ENCODE measurements at places on chromosomes 1 and 21. TPM values are rescaled to one million over a fixed set of nuclear protein-coding genes. Genes with fewer than 3 reads are reported as not detected.

DNA sequence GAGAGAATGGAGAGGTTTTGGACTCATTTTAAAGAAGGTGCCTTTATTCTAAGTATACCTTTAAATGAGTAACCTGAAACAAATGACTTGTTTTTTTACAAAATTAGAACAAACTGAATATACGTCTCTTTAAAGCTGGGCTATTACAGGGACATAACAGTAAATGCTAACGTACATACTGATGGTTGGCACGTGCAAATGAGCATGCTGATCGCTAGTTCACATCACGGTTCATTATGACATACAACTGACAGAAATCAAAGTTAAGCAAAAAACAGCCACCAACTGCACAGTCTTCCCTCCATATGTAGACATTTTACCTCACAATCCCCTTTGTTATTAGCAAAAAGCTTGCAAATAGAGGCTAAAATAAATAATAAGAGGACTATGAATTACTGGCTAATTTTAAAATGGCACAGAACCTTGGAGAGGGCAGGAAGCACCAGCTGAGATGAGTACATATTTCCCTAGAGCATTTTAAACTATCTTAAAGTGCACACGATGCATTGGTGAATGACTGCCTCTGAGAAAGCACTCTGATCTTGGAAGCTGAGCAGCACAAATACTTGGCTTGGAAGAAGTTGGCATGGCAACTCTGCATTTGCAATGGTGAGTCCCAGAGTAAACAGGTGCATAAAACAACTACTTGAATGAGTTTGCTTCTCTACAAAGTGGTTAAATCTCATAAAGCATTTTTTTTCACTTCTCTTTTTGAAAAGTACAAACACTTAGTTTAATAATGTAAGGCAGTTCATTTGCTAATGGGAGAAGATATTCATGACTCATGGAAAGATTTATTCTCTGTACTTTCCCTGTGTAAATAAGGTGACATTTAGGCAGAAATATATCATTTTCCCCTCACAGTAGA lies 204.7 kb downstream of the LHX8 start:
- DNase-seq: no peak
- no peak overlapping the region for H3K27ac ChIP-seq
- H3K4me3 ChIP-seq: no peak overlapping the region
- H3K36me3 ChIP-seq: no peaks in the 10 kb centered on the region
- no peaks in the 10 kb centered on the region for H3K4me1 ChIP-seq

- H3K27ac ChIP-seq: no peak overlapping the region
- H3K4me1 ChIP-seq: no peaks in the 10 kb centered on the region
- H3K36me3 ChIP-seq: no peaks in the 10 kb centered on the region
Measured at GRCh38 chr1:36576118-36576517, 93.4 kb upstream of the CSF3R start.

DNA sequence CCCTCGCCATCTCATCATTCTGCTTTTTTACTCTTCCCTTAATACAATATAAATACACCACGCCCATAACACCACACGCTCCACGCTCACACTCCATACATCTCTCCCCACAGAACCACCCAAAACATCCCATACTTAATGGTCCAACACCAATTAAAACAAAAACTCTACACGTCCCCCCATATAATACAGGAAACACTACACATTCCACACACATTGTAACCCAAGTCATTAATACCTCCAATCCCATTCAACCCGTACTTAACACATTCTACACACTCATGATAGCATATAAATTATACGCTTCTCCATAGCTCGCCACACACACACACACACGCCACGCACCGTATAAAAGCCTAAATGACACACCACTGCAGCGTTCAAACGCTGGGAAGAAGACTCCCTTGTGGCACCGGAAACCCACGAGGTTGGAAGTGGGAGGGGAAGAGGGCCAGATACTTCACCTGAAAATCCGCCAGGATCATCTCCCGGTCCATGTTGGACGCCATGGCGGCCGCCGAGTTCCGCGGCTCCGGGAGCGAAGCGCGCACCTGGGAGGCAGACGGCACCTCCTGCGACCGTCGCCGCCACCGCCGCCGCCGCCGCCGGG lies 659 bp downstream of the FAF1 start:
- peaks cover 12% of the 10 kb centered on the region for H3K4me1 ChIP-seq
- H3K27ac ChIP-seq: peak overlapping the region; percentile 87
- H3K36me3 ChIP-seq: no peaks in the 10 kb centered on the region
- peak overlapping the region; percentile 79 for H3K4me3 ChIP-seq

DNA sequence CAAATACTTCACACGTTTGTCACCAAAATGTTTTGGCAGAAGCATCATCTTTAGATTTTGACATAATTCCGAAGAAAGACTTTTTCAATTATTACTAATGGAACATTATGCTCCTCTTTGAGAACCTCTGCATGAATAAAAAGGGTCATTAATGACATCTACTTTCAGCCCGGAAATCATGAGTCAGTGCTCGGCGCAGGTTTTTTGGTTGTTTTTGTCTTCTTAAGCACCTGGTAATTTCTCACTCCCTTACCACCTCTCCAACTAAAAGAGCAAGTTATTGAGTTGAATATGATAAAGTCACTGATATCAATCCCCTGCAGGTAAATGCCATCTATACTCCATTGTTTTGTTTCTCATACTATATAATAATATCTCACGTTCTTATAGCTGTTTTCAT lies 113.0 kb upstream of the PBX1 start:
- no peaks in the 10 kb centered on the region for H3K36me3 ChIP-seq
- H3K27me3 ChIP-seq: no peaks in the 10 kb centered on the region
- DNase-seq: no peak
- no peak overlapping the region for H3K27ac ChIP-seq
- no peaks in the 10 kb centered on the region for H3K4me1 ChIP-seq

SAMD13 gene
- 0.93 TPM for total RNA-seq

DNA sequence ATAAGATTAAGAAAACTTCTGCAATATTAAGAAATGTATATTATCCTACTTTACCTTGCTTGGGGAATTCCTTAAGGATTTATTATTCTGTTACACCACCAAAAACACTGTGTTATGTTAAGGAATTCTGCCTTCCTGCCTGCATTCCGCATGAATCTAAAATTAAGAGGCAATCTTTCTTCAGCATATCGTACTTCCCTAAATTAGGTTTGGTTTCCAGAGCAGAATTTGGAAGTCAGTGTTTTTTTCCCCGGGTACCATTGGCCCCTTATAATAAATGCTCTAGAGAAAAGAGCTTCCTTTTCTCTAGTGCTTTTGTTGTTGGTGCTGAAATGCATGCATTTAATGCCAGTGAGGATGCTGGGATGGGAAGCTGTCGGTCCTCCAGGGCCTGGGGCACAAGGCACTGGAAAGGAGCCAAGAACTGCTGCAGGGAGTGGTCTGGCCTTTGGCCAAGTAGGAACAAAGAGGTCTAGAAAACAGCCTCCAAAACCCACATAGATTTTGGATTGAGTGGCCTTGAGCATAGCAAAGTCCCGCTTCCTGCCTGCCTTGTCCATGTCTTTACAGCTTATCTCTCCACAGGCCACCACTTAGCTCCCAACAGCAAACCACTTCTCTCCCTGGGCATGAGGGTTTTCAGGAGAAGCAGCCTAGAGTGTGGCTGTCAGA lies 69.9 kb downstream of the RRAGC start:
- H3K27ac ChIP-seq: no peak overlapping the region
- H3K36me3 ChIP-seq: no peaks in the 10 kb centered on the region
- H3K27me3 ChIP-seq: peaks cover 77% of the 10 kb centered on the region
- H3K4me1 ChIP-seq: no peaks in the 10 kb centered on the region
- no peak for DNase-seq
- no peak overlapping the region for H3K4me3 ChIP-seq

RGSL1 gene
- not detected for total RNA-seq

Data from heart right ventricle (tissue), 16 donors.